ENCODE measurements at places on chromosomes 3 and 15.

- no peak for DNase-seq
These were observed 11.5 kb downstream of the ITPR1 start for GRCh38 chr3:4504340-4505261.

DNA sequence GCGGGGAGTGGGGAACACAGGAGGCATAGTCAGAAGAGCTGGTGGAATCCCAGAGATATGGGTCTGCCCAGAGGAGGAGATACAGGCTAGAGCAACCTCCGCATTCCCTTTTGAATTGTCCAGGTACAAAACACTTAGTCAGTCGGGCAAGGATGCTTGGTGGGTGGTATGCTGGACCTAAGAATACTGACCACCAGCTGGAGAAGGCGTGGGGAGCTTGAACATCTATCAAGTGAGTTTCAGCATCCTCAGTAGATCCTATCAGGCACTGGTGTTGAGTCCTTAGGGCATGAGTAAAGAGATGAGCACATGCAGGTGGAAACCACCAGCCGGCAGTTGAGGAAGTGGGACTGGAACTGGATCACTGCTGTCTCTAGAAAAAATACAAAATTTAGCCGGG, 14.7 kb upstream of the DIS3L start:
- DNase-seq: no peak

GRCh38 chr15:31280046-31280830, 46.4 kb upstream of the KLF13 start:
- DNase-seq: no peak

DNA sequence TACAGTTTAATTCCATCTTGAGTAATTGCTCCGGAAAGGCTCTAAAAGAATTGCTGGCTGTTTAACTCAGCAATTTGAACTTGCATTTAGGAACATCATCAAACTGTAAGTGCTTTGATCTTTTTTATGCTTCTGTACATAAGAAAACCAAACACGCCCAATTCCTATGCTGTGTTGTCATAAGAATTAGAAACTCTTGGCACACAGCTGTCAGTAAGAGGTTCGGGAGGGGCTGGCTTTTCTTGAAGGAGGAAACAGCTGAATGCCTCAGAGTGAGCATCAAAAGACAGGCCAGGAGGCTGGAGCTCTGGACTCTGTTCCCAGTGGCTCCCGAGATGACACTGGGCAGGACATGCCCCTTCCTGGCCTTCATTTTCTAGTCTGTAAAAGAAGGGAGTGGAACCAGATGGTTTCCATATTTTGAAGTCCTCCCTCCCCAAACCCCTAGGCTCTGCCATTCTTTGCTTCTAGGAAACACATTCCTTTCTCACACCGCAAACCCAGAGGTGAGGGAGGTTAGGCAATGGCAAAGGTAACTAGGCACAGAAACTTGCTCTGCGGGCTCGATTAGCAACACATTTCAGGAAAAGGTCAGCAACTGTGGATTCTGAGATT, 73.7 kb upstream of the DLG1 start:
- DNase-seq: no peak

- no peak for DNase-seq
These were observed 23.8 kb downstream of the SLC7A14 start for GRCh38 chr3:170562080-170562479.

DNA sequence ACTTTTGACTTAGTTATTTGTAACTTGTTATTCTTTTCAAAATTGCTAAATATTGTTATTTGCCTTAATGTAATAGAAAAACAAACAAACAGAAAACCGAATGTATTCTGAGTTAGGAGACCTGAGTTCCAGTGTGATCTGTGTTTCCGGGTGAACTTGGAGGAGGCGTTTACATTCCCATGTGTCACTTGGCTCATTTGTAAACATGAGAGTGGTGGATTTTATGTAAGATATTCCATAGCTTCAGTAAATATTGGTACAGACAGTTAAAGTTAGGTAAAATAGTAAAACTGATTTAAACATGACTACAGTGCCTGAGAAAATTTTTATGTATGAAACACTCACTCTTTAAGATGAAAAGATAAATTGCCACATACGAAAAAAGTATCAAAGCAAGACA, 287.3 kb upstream of the POU1F1 start:
- no peak for DNase-seq

DNA sequence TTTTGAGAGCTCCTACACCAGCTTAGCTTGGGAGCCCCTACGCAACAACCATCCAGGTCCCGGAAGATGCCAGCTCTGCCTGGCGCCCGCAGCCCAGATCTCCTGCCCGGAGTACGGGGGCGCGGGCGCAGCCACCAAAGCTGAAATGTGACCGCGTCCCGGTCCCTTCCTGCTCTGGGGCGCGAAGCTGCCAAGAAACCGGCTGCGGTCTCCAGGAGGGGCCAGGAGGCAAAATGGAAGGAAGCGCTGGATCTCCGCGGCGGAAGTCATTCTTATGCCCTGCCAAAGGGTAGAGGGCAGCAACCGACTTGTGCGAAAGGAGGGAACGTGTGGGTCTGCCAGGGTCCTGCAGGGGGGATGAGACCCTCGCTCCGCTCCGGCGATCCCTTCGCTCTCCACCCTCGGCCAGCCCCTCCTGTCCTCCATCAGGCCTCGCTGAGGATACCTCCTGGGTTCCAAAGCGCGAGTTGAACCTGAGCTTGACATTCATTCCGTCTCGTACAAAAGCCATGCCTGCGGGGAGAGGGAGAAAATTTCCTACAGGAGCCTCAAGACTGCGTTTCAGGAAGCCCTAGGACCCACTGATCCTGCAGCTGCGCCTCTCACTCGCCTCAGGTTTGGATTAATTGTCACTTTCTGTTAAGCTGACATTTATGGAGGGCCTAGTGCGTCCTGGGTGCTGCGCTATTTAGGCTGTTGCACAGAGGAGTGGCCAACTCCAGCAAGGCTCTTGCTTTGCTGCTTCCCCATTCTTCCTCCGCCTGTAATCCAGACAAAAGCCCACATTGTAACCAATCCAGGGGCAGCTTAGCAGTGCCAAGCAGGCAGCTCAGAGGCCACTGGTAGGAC, 98.3 kb upstream of the VGLL3 start:
- DNase-seq: peak; percentile 64

GRCh38 chr3:138938877-138939560, 7.9 kb downstream of the FOXL2 start:
- DNase-seq: no peak

DNA sequence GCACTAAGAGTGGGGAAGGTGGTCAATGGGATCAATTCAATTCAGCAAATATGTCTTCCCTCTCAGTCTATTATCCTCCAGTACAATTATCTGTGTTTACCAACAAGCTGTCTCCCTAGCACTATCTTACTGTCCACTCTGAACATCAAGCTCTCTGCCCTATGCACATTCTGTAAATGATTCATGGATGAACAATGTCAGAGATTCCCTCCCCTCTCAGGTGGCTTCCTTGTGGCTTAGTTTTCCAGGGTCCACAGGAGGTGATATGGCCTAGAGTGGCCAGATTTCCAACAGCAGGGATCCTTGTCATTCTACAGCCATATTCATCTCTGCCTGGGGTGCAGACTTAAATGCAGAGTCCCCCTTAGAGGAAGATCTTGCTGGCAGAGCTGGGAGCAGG, 225.1 kb downstream of the UACA start:
- DNase-seq: no peak

GRCh38 chr15:89034305-89034704, 54.0 kb upstream of the ABHD2 start:
- DNase-seq: no peak

- no peak for DNase-seq
These were observed 204.2 kb upstream of the IGF1R start for GRCh38 chr15:98444138-98444537.

DNA sequence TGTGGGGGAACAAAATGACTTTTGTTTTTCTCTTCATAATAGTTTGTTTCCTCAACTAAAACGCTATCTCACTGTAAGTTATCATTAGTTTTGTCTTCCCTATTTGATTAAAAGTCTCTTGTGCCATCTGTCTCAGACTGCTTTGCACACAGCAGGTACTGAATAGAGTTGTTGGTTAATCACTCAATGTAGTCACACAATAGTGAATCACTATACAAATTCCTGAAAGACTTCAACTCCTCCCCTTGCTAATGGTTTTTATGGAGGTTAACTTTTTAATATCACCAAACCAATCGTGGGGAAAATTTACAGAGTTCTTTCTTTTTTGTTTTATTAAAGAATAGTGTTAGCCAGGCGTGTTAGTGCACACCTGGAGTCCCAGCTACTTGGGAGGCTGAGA, 2.6 kb upstream of the NGLY1 start:
- DNase-seq: no peak

GRCh38 chr3:46950650-46951241, 25.8 kb downstream of the CCDC12 start:
- no peak for DNase-seq

GRCh38 chr15:89321521-89322410, 12.9 kb downstream of the POLG start:
- no peak for DNase-seq

GRCh38 chr15:100113351-100114080, 228.3 kb downstream of the ADAMTS17 start:
- DNase-seq: peak; percentile 14

- DNase-seq: no peak
These were observed 82.2 kb downstream of the APBA2 start for GRCh38 chr15:28967990-28968389.

DNA sequence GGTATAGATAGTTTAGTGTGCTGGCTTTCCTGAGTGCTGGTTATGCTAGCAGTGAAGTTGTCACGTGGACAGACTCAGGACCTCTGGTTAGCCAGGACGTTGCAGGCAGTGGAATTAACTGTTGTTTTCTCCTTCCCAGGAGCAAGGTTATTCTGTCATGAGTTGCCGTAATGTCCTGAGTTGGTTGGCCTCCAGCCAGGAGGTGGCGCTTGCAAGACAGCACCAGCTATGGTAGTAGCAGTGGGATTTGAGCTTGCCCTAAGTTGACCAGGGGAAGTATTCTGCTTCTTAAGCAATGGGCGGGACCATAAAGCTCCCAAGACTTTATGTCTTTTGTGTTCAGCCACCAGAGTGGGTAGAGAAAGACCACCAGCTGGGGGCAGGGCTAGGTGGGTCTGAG, 240.7 kb upstream of the DNAJC19 start:
- DNase-seq: no peak

GRCh38 chr15:41648770-41649169, 11.4 kb upstream of the MGA start:
- no peak for DNase-seq

DNA sequence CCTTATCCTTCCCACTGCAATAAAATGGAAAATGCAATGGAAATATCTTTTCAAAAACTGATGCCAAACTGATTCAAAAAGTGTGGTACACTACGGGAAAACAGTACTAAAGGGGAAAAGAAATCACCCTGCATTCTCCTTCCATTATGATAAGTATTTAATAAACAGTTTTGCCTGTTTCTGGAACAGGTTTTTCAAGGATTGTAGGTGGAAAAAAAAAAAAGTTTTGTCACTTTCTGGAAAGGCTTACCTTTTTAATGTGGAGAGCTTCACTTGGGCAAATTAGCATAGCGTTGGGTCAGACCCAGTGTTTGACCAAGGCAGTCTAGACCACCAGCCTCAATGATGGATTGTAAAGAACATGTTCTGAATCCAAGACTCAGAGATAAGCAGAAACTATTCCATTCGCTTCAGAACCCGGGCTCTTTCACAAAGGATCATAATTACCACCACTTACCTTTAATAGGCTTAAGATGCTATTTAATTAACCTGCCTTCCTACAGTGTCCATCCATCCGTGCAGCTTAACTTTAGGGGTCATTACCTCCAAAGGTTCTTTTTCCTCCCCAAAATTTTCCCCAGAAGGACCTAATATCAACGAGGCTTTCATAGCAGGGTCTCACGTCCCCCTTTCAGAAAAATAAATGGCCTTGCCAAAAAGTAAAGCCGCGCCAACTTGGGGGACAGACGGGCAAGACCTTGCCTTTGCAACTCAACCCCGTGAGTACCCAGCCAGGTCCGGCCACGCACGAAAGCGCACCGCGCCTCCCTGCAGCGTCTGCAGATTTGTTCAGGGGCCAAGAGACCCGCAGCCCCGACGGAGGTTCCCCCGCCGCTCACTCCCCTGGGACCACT, 1.0 kb downstream of the DCBLD2 start:
- DNase-seq: no peak

All from C1 segment of cervical spinal cord (tissue), 14 donors.